ENCODE measurements at places on chromosomes 4 and X.

DNA sequence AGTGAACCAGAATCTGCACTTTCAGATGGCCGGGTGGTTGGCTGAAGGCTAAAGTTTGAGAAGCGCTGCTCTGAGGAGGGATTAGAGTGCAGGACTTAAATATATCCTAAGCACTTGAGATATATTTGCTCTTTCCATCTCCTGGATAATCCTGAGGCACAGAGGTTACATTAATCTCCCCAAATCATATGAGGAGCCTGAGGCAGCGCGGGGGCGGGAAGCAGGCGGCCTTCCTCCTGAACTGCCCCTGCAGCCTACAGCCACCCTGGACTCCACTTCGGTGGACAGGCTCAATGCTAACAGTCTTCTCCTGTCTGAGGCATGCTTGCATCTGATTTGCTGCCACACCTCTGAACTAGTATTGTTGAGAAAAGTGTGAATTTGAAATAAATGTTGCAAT, 72.5 kb downstream of the AFAP1 start:
- no peak for DNase-seq

- DNase-seq, result no peak
Observed at GRCh38 chr4:153079857-153080391, 124.3 kb upstream of the TRIM2 start.

DNA sequence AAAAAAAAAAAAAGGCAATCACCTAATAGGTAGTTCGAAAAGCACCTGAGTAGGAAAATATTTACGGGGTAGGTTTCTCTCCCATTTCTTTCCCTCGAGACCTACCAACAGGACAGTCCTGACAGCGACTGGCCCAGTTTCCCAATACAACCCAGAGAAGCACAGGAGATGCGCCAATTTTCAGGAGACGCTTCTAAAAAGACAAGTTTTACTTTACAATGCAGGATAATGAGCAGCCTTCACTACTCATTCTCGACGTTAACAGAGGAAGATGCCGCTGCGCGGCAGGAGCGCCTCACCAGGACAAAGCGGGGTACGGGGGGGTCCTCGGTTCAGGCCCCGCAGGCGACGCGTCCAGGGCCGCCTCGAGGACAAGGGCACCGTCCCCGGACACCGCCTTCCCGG, 708 bp downstream of the BCLAF3 start:
- no peak for DNase-seq

- no peak for DNase-seq
Observed at GRCh38 chr4:2397596-2398379, 20.7 kb downstream of the ZFYVE28 start.

GRCh38 chr4:92100975-92101374, 202.8 kb upstream of the GRID2 start:
- DNase-seq, result no peak

Data from CD4-positive, alpha-beta T cell treated with Interleukin-21 for 1 hour (primary cell).